CD8-positive, alpha-beta memory T cell (primary cell): ENCODE measurements at places on chromosomes 3 and 15.

DNA sequence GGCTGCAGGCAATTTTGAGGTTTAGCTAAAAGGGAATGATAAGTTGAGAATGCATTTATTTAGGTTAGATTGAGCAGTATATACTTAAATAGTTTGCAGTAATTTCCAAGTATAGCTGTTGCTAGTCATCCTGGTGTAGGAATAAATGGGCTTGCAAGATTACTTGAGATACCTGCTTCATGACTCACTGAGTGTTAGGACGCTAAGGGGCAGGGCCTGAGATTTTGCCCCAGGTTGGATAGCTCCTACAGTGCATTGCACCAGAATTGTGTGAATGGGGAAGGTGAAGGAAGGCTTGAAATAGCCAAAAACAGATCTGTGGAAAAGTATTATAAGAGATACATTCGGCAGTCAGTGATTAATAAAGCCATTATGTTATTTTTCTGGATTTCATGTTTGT, 72.8 kb downstream of the KCNH8 start:
- DNase-seq, result no peak

- DNase-seq, result no peak
Measured at GRCh38 chr3:177960014-177960413, 576.2 kb upstream of the KCNMB2 start.

- DNase-seq, result no peak
Measured at GRCh38 chr3:24810881-24811280, 316.2 kb upstream of the THRB start.

GRCh38 chr3:122668930-122669730, 11.5 kb upstream of the PARP14 start:
- DNase-seq, result no peak

- DNase-seq, result no peak
Measured at GRCh38 chr3:54349691-54350090, 227.3 kb downstream of the CACNA2D3 start.

GRCh38 chr15:36356978-36357601, 222.3 kb upstream of the CDIN1 start:
- DNase-seq, result no peak
